ENCODE measurements at places on chromosomes 3 and 15.

DNA sequence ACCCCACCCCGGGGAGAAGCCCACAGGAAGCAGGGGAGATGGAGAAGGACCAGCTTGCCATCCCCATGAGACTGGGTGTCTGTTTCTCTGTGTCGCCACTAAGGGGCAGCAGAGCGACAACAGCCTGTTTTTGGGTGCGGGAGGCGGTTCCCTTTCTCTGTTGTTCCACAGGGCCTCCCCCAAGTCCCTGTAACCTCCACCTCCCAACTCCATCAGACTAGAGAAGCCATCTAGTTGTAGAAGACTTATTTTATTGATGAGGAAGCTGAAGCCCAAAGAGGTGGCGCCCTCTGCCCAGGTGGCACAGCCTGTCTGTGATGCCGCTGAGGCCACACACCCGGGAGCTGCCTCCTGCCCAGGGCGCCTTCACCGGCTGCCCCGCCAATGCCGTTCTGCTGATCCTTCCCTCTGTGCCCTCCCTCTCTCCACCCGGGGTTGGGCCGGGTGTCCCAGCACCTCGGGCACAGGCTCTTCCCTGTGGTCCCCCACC is 3.9 kb upstream of the CCDC9B start:
- DNase-seq, result no peak

- no peak for DNase-seq
These were observed 102.0 kb downstream of the RBMS3 start for GRCh38 chr3:29382845-29383244.

GRCh38 chr3:15450438-15451215 is 23.2 kb downstream of the EAF1 start:
- DNase-seq, result no peak

DNA sequence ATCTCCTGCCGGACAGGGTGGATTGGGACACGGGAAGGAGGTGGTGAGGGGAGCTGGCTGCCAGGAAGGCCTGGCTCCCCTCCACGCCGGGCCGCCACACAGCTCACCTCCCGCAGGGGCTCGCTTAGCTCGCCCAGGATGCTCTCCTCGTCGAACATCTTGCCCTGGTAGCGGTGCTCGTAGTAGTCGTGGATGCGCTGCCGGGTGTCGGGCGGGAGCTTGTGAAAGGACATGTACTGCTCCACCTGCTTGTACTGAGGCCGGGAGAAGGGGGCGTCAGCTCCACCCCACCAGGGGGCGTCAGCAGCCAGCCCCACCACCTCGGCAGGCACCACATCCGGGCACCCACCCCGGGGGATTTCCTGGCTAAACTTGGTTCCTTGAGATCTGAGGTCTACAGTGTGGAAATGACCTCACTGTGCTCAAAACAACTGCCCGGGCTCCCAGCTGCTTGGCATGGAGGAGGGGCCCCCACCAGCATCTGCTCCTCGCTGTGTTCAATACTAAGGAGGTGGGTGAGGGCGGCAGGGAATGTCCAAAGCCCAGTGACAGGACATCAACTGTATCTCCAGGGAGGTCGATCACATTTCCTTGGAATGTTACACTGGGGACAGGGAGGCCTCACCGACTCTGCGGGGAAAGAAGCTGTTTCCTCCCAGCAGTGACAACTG is 43.4 kb downstream of the HCN4 start:
- DNase-seq, result no peak

- no peak for DNase-seq
These were observed 489.7 kb upstream of the LMCD1 start for GRCh38 chr3:8011902-8012301.

DNA sequence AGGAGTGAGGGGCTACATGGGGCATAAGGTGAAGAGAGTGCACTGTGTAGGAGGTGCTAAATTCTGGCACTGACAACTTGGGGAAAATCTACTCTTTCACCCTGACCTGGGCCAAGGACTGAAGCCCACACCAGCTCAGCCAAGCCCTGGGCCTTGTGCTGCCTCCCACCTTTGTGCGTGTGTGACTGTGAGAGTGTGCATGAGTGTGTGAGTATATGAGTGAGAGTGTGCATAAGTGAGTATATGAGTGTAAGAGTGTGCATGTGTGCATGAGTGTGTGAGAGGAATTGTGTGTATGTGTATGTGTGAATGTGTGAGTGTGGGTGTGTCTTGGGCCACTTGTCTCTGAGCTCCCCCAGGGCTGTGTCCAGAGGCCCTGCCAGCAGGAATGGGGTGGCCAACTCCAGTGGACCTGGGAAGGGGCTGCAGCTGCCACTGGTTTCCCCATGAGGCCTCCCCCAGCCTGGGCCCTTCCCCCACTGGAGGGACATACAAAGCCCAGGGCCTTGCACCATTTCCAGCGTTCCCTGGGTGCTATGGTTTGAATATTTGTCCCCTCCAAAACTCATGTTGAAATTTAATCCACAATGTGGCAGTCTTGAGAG is 15.2 kb downstream of the C3orf22 start:
- DNase-seq, result peak; percentile 11

DNA sequence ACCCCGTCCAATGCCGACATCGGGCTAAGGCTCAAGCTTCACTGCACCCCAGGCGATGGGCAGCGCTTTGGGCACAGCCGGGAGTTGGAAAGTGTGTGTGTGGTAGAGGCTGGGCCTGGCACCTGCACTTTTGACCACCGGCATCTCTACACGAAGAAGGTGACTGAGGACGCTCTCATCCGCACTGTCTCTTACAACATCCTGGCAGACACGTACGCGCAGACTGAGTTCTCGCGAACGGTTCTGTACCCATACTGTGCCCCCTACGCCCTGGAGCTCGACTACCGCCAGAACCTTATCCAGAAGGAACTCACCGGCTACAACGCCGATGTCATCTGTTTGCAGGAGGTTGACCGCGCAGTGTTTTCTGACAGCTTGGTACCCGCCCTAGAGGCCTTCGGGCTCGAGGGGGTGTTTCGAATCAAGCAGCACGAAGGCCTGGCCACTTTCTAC is 1.0 kb downstream of the PDE12 start:
- no peak for DNase-seq

- no peak for DNase-seq
These were observed 525.1 kb downstream of the PDCD6IP start for GRCh38 chr3:34323517-34323916.

GRCh38 chr3:61354604-61355003 is 103.4 kb upstream of the FHIT start:
- no peak for DNase-seq

- no peak for DNase-seq
These were observed 42.2 kb upstream of the CD47 start for GRCh38 chr3:108133048-108133369.

DNA sequence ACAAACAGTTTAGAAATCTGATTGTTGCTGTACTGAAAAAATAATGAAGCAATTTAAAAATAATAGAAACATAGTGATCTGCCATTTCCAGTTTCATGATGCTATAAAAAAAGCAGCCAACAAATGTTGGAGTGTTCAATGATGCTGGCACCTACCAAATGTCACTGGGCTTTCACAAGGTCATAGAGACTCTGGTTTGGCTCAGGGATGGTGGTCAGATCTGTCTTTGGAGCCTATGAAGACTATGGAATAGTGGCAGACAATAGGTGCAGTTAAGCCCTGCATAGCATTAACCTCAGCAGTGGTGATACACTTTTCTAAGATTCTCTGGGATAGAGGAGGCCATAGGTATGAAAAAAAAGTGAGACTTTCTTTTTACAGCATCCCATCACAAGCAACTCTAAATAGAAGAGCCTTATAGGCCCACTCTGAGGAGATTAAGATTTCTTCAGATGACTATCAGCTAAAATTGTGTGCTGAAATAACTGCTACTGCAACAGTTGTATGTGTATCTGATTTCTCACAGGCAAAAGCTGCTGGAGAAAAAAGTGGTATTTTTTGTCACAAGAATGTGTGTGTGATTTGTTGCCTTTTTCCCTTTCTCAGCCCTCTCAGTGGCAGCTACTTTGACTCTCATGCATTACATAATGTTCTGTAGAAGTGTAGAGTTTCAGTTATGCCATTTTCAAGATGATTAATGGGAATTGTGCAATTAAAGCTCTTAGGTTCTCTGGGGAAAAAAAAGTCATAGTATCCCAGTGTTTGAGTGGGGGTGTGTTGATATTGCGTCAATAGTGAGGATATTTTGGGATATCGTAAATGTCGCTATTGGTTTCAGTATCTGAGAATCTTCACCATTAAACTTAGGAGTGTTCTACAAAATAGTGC is 137.4 kb downstream of the MBNL1 start:
- DNase-seq, result no peak

DNA sequence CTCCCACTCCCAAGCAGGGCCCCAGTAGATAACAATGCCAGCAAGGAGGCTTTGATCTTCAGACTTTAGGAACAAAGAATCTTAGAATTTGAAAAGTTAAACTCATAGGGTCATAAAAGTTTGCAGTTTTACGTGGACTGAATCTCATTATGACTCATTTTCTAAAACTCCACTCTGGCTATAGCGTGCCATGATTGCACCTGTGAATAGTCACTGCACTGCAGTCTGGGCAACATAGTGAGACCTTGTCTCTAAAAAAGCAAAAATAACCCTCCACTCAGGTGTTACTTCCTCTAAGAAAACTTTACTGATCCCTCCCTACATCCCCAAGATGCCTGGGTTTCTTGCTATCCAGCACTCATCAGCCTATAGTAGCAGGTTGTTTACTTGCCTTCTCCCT is 104.5 kb downstream of the IL20RB start:
- DNase-seq, result no peak

DNA sequence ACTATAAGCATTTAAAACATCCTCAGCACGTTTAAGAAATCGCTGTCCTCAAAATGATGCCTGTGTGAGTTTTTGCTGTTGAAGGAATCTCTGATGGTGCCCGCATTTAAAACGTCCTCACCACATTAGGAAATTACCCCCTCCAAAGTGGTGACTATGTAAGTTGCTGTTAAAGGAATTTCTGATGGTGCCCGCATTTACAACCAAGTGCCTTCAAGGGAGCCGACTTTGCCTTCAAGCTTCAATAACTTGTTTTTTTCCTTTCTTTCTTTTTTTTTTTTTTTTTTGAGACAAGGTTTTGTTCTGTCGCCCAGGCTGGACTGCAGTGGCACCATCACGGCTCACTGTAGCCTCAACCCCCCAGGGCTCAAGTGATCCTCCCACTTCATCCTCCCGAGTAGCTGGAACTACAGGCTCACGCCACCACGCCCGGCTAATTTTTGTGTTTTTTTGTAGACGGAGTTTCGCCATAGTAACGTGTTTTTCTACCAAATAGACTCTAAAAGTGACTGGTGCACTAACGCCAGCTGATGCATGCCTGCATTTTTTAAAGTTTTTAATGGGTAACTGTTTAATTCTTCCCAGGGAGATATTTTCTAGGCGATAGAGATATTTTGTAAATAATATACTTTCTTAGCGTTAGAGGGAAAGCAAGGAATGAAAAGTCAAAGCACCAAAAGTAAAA is 19.0 kb upstream of the TSEN2 start:
- DNase-seq, result no peak

DNA sequence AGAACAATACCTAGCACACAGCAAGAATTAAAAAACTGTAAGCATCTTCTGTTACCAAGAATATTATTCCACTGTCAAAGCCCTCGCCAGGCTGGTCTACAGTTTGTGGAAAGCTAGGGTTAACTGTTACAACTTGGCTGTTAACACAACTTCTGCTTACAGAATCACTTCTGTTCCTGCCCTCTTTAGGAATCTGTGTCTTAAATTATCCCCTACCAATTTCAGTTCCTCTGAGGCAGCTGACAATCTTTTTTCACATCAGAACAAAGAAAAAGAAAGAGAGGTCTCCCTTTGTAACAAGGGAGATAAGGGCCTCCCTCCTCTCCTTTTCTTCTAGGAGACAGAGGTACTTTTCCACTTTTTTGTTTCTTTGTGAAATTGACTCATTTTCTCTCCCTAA is 188.9 kb downstream of the FMN1 start:
- DNase-seq, result no peak

Data from right hindlimb (tissue), 1 donor.